ENCODE measurements at places on chromosomes 12 and 14. TPM values are rescaled to one million over a fixed set of nuclear protein-coding genes. Genes with fewer than 3 reads are reported as not detected.

TSPAN9 gene
- total RNA-seq, result 73.5 TPM

ABCC9 gene
- 6.1 TPM for total RNA-seq

CPNE6 gene
- not detected for total RNA-seq

MYBPC1 gene
- total RNA-seq, result not detected
